ENCODE measurements at places on chromosomes 7 and 10. TPM values are rescaled to one million over a fixed set of nuclear protein-coding genes. Genes with fewer than 3 reads are reported as not detected.

ST8SIA6 gene
- 0.20 TPM for total RNA-seq

KLF14 gene
- total RNA-seq: not detected

ERVW-1 gene
- not detected for total RNA-seq

DYNC1I1 gene
- not detected for total RNA-seq
